Neural progenitor cell (in vitro differentiated cells): ENCODE measurements at places on chromosomes 1 and 21.

GRCh38 chr21:45438391-45439145 lies 33.6 kb downstream of the COL18A1 start:
- DNase-seq = no peak

GRCh38 chr1:92832537-92833114 lies 786 bp downstream of the RPL5 start:
- no peak for DNase-seq

- no peak for DNase-seq
Observed at GRCh38 chr1:192889082-192889481, 80.2 kb downstream of the RGS2 start.

DNA sequence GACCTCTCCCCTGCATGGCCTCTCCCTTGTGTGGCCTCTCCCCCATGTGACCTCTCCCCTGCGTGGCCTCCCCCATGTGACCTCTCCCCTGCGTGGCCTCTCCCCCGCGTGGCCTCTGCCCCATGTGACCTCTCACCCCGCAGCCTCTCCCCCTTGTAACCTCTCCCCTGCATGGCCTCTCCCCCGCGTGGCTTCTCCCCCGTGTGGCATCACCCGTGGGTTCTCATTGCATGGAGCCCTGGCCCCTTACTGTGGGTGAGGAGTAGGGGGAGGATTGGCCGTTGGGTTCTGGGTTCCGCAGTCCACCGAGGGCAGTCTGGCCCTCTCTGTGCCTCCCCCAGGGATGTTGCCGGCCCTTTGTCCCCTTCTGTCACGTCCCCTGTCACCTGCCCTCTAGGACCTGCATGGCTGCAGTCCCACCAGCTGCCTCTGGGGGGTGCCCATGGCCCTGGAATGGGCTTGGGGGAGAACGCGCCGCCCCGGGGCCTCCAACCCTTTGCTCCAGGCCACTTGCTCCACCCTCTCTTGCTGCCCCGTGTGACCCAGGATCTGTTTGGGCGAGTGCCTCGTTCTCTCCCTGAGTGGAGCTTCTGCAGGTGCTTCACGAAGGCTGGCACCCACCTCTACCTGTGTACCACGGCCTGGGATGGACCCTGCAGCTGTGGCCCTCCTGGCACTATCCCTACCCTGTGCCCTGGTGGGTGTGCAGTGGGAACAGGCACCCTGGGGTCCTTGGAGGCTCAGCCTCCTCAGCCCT lies 21.3 kb downstream of the RRP1 start:
- DNase-seq = peak; percentile 88

DNA sequence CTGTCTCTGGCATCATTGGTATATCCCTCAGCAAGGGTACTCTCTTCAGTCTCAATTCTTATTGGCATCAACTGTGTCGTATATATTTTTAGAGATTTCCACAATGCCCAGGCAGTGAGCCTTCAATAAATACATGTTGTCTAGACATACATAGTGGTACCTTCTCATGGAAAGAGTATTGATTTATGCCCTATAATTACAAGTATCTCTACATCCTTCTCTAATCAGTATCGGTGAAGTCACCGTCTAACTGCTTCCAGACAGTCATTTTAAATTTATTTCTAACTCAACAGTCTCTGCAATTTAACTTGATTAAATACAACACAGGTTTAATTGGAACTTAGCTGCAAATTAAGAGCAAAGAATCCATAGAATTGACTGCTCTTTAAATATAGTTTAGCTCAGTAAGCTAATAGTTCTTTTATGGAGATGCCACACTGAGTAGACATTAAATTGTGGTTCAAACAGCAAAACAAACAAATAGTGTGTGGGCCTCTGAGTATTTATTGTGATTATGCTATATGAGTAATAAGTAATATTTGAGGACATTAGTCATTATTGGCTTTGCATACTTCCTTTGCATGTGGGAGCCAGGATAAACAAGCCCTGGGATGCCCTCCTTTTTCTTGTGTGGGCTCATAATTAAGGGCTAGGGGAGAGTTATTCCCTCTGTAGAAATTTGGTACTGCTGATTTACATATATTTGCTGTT lies 126.9 kb upstream of the DUSP10 start:
- DNase-seq = no peak

DNA sequence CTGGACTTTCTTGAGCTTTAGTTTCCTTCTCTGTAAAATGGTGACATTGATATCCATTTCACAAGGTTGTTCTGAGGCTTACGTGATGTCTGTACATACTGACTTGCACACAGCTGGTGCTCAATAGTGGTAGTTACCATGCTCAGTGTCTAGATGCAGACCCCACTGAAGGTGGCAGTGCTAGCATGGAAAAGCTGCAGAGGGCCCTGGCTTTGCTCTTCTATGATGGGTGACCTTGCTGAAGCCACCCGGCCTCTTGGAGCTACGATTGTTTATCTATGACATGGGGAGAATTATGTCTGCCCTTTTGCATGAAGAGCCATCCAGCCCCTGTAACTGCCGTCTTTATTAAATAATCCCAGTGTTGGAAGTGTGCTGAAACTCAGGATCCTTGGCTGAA lies 131.8 kb downstream of the PLXNA2 start:
- no peak for DNase-seq

- no peak for DNase-seq
Observed at GRCh38 chr1:99115231-99115630, 110.6 kb upstream of the PLPPR5 start.

DNA sequence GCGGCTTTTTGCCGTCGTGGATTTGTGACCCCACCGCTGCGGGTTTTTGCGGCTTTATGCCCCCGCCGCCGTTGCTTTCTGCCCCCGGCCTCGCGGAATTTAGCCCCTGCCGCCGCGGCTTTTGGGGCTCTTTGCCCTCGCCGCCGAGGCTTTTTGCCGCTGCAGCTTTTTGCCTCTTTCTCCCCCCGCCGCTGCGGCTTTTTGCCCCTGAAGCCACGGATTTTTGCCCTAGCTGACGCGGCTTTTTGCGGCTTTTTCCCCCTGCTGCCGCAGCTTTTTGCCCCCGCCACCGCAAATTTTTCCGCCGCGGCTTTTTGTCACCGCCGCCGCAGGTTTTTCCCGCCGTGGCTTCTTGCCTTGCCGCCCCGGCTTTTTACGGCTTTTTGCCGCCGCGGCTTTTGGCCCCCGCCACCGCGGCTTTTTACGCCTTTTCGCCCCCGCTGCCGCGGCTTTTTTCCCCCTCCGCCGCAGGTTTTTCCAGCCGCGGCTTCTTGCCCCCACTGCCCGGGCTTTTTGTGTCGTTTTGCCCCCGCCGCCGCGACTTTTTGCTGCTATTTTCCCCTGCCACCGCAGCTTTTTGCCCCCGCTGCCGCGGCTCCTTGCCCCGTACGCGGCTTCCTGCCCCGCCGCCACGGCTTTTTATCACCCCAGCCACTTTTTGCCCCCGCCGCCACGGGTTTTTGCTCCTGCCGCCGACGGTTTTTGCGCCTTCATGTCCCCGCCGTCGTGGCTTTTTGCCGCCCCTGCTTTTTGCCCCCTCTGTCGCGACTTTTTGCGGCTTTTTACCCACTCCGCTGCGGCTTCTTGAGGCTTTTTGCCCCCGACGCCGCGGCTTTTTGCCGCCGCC lies 3933.6 kb downstream of the SRGAP2C start:
- DNase-seq = no peak

DNA sequence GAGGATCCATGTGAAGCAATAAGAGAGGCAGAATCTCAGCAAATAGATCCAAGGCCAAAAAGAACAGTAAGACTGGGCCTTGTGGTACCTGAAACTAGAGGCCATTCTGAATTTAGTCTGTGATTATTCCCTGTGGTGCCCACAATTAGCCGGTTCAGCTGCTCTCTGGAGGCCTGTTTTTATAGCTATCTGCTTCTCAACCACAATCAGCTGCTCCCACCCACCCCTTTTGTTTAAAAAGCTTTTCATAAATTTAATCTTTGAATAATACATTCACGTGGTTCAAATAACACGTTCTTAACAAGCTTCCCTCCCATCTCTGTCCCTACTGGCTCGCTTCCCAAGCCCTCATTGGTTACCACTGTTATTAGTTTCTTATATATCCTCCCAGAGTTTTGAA lies 18.0 kb downstream of the UBE2T start:
- DNase-seq = no peak

DNA sequence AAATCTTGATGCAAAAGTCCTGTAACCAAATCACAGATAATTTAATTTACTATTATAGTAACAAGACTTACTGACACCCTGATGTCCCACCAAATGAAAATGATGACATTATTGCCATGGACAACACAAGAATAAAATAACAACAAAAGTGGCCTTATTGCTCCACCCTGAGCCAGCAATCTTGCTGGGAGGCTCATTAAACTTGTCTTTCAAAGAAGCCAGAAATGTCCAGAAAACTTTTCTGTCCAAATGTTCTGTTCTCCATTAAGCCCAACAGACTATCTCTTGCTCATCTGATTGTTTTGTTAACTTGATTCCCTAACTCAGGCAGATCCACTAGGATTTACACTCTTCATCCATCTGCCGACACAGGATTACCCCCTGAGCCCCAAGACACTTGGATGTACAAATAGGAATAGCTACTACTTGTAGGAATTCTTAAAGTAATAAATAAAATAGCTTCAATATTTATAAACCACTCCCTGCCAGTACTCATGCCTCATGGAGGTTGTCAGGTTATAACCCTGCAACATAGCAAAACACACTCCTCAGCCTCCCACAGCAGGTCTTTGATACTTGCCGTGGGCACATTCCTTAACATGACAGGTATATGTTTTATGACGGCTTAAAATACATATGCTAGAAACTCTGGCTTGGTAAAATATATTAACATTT lies 84.9 kb downstream of the PTPN14 start:
- no peak for DNase-seq

- no peak for DNase-seq
Observed at GRCh38 chr1:54302951-54303843, 103.0 kb downstream of the SSBP3 start.

DNA sequence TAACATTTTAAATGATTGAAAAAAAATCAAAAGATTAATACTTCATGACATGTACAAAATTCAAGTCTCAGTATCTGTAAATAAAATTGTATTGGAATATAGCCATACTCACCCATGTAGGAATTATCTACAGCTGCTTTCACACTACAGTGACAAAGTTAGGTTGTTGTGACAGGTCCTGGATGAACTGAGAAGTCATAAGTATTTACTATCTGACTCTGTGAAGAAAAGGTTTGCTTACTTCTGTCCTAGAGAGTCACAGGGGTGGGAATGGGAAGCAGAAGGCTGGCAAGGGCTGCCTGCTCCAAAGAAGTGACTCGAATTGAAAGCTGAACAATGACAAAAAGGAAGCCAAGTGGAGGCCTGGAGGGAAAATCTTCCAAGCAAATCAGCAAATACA lies 155.2 kb downstream of the SLC30A10 start:
- DNase-seq = no peak

DNA sequence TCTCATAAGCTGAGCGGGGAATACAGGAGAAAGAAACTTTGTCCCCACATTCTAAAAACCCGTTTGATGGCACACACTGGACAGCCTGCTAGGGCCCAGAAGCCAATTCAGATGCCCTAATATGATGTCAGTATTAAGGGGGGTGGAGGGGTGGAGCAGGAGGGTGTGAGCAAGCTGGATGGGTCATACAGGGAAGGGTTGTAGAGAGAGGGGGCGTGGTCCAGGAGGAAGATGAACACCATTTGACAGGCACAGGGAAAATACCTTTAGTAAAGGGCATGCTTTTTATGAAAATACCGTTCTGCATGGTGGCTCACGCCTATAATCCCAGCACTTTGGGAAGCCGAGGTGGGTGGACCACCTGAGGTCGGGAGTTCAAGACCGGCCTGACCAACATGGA lies 6.0 kb downstream of the TARS2 start:
- no peak for DNase-seq

DNA sequence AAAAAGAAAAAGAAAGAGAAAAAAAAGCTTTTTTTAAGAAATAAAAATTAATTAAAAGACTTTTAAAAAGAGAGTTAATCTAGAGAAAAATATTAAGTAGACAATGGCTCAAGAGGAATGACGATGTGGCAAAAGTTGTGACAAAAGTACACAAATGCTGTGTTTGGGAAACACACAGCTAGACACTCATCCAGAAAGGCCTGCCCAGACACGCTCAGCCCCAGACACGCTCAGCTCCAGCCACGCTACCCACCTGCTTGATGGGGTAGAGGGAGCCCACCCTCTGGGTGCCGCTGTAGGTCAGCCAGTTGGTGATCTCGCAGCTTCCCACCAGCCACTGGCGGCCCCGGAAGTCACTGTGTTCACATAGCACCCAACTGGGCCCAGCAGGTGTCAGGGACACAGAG lies 10.2 kb downstream of the CD52 start:
- no peak for DNase-seq

- no peak for DNase-seq
Observed at GRCh38 chr1:241640867-241641622, 876 bp upstream of the CHML start.

GRCh38 chr1:182035097-182035770 lies 26.3 kb downstream of the ZNF648 start:
- DNase-seq = no peak

DNA sequence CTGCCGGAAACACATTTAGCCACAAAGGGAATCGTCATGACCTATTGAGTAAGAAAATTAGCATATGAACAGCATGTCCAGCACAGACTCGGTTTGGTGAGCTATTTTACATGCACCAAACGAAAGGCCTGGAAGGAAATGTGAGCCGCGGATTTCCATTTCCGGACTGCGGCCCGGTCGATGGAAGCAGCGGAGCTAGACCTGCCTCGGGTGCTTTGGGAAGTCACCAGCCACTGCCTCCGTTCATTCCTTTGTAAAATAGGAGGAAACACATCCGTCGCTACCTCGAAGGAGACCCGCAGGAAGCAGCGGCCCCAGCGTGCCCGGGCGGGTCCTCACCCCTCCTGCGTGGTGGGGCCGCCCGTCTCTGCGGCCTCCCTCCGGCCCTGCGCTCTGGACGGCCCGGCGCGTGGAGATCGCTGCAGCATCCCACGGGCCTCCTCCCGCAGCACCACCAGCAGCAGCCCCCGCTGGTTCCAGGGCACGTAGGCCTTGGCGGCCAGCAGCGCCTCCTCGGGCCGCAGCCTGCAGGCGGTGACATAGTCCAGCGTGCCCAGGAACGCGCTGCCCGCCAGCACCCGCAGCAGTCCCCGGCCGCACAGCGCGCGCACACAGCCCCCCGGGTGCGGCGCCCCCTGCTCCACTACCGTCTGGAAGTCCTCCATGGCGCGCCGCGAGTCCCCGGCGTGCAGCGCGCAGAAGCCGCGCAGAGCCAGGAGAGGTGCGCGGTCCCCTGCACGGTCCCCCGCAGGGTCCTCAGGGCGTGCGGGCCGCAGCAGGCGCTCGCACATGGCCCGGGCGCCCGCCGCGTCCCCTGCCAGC lies 12.1 kb downstream of the TTC34 start:
- no peak for DNase-seq

DNA sequence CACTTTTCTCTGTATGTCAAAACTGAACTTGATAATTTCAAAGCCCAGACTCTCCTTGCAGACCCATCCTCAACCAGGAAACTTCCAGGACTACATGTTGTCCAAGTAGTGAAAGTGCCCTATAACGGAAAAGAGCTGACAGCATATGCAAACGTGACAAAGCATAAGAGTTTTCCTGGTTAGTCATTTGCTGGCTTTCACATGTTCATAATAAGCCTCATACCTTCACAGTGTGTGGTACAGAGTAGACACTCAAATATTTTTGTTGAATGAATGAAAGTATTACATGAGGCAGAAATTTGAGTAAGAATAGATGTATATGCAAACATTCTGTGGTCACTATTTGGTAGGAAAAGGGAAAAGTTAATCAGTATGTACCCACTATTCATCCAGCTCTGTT lies 473.3 kb downstream of the MRPL39 start:
- no peak for DNase-seq
